ENCODE measurements at places on chromosomes 4 and X.

GRCh38 chr4:78827191-78827590 lies 51.0 kb downstream of the BMP2K start:
- no peak for DNase-seq

DNA sequence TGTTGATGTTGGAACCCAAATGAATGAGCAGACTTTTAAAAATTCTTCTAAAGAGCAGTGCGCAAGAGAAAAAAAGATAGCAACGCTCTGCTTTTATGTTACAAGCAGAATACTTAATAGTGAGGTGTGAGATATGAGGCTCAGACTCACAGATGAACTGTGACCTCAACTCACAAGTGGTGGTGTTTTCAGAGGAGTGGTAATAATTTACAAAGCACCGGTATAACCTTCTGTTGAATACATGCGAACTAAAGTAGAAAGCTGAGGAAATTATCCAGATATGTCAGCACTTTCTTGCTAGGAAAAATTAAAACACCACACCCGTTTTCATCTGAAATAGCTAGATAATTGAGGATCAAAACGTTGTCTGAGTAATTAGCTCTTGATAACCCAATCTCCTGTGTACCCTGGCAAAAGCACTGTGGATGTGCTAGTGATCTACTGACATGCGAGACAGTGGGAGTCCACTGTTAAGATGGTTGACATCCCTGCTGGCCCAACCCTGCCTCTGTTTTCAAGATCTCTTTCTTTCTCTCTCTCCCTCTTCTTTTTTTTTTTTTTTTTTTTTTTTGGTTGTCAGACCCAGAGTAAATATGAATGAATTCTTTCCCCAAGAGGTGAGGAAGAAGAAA lies 6.9 kb upstream of the TLL1 start:
- no peak for DNase-seq

DNA sequence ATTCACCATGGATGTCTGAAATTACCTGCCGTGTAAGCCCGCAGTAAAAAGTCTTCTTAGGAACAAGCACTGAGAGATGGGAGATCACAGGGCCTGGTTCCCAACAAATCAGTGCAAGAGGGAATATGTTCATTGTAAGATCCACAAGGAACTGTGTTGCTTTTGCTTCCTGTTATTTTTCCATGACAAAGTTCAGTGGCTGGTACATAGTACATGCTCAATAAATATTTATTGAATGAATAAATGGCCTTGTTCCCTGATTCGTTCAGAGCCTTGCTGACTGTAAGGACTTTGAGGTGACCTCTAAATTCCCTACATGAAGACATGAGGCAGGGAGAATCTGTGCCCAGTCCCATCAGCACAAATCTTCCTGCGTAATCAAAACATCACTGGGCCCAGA lies 7.4 kb downstream of the TMEM31 start:
- DNase-seq = no peak

- DNase-seq = no peak
Measured at GRCh38 chr4:6425336-6425735, 47.1 kb downstream of the PPP2R2C start.

DNA sequence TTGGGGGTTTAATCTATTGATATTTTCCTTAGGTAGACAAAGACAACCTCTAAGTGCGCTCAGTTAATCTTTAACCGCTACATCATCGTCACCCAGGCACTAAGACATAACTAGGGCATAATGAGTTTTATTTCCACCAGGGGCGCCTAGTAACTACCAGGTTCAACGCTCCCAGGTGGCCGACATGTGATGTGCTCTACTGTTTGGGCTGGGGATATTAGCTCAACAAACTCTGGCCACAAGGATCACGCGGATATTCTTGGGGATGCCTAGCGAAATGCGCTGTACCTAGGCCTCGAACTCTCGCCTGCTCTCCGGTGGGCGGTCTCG lies 915 bp upstream of the RAB33B start:
- peak; percentile 41 for DNase-seq

DNA sequence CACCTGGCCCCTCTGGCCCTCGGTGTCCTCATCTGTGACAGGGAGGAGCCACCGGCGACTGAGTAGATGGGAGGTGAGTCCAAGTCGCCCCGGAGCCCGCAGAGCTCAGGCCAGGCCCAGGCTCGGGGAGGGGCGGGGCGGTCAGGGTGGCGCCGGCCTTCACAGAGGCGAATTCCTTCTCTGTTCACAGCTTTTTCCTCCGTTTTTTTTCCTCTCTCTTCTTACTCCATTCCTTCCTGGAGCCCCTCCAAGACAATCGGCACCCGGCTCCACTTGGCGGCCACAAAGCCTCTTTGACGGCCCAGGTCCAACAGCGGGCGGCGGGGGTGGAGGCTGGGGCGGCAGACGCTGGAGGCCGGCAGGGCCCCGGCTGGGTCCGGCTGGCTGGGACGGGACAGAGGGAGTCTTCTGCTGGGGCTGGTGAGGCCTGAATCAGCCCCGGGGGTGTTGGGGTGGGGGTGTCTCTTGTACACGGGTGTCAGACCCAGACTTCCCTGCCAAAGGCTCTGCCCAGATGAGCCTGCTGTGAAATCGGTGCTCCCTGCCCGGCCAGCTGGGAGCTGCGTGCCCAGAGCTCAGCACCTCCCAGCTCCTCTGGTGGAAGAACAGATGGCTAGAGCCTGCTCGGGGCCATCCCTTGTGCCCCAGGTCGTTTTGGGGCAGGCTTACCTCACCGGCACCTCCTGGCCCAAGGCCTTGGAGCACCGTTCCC lies 22.6 kb downstream of the FGFRL1 start:
- no peak for DNase-seq

DNA sequence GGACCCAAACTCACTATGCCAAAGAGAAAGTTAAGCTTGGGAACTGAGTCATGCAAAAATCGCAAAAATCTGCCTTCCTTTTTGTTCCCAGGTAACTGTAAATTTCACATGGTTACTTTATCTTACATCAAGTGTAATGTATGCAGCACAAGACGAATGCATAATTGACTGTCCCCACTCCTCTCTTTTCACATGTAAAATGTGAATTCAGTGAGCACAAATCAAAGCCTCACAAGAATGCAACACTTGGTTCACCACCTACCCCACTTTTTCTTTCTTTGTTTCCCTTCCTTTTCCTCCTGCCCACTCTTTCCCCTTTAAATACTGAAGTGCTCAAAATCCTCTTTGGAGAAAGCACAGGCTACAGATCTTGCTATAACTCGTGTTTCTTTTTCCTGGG lies 53.2 kb downstream of the MAGED4B start:
- DNase-seq = no peak
